ENCODE measurements at places on chromosomes 16 and 17.

- no peak for DNase-seq
These were observed at the start of gene ABHD15 for GRCh38 chr17:29566473-29567303. Gene ABHD15, minus strand, starts transcription at chr17:29567037. Its CDS starts 71 bp downstream, at chr17:29566966.

DNA sequence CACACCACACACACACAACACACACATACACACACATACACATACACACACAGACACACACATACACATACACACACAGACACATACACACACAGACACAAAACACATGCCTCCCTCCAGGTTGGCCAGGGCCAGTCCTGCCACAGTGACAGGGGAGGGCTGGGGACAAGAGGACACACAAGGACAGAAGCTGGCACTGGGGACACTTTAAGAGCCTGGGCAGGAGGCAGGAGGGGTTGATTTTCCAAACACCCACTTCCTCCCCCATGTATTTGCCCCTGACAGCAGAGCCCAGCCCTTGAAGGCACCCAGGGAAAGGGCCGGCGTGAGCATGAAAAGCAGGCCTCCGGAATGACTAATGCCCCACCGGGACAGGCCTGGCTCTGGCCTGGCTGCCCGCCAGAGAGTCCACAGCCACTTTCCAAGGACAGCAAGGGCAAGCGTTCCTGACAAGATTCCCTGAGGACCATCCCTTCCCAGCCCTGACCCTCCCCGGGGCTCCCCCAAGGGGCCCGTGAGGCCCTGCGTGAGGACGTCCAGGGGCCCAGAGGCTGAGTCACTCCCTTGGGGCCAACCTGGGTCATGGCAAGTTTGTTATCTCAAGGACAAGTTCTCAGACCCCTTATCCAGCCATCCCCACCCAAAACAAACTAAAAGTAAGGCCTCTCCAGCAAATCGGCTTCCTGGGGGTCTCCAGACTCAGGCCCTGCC, 235.6 kb downstream of the ZNF423 start:
- DNase-seq, result no peak

GRCh38 chr17:56310782-56311181, 157.5 kb downstream of the ANKFN1 start:
- DNase-seq, result no peak

- DNase-seq, result no peak
These were observed 39.9 kb upstream of the INTS2 start for GRCh38 chr17:61967729-61968128.

GRCh38 chr17:20934288-20934687, 108.5 kb downstream of the USP22 start:
- no peak for DNase-seq

- DNase-seq, result no peak
These were observed 3.7 kb downstream of the C16orf78 start for GRCh38 chr16:49377196-49377755.

DNA sequence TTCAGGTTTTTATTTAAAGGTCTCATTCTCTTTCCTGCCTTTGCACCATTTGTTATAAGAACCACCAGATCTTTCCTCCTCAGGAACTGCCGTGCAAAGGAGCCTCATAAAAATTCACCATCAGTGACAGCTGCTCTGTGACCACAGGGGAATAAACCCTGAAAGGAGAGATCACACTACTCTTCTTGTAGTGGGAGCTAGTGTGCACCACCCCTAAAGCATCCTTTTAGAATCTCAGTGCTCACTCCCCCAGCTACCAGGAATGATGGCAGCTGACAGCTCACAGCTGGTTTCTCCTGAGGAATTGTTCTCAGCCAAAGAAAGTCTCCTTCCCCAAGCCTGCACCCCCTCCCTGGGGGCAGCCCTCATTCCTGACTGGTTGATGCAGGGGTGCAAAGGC, 18.7 kb downstream of the VAT1L start:
- no peak for DNase-seq

DNA sequence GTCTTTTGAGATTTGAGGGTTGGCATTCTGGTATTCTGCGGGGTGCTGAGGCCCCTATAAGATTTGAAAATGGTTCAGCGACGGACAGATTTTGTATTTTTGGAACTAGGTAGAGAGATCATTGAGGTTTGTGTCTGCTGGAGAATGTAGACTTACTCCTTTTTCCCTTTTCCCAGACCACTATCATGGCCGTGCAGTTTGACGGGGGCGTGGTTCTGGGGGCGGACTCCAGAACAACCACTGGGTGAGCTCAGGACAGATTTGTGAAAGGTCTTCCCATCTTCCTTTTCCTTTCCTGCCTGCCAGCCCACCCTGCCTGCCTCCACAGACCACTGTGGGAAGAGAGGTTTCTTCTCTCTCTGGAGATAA, 572 bp downstream of the PSMB6 start:
- no peak for DNase-seq

GRCh38 chr17:80219013-80219762, 945 bp downstream of the SGSH start:
- peak; percentile 91 for DNase-seq

DNA sequence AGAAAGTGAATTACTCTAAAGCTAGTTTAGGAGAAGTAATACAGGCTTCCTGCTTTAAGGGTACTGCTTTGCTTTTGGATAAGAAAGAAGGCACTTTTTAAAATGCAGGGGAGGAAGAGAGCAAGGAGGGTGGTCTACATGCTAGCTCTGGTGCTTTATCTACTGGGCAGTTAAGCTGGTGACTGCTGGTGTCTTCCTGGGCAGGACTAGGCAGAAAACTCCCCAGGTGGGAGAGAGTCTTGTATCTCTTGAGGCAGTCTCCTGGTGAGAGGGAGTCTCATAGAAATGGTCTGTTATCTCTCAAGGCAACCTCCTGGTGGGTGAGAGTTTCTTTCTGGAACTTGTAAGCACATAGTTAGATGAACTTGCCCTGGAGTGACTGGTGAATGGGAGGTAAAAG, 953.9 kb upstream of the GOT2 start:
- no peak for DNase-seq

- no peak for DNase-seq
These were observed 31.5 kb downstream of the HAPSTR1 start for GRCh38 chr16:9122969-9123368.

DNA sequence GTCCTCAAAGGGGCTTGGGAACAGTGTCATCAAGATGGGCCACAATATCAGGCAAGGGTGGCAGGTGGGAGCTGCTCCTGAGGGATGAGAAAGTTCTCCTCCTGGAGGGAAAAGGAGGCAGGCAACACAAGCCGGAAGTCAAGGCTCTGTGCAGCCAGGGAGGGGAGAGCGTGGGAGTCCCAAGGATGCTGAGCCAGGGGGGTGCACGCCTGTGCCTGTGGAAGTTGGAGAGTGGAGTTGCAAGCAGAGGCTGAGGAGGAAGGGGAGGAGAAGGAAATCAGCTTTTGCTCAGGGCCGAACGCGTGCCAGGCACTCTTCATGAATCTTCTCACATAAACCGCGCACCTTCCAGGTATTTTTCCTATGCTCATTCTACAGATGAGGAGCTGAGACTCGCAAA, 7.4 kb upstream of the SLC13A2 start:
- no peak for DNase-seq

- peak; percentile 86 for DNase-seq
These were observed at the start of gene GOSR2 for GRCh38 chr17:46922804-46923635. Gene GOSR2, plus strand, starts transcription at chr17:46923160. Its CDS starts 33 bp downstream, at chr17:46923193.

DNA sequence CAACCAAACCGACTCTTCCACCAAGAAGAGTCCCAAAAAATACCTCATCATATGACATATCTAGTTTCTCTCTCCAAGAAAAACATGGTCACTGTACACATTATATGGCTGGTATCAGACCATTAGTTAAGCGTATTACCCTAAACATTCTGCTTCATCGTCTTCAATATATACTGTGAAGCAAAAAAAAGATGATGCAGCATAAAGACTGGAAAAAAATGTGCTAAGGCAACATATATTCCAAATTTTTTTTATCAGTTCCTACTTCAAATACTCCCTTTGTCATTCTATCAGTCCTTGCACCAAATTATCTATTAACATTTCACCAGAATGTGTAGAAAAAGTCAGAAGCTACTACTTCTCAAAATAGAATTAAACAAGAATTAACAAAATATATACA, 42.9 kb downstream of the STX8 start:
- no peak for DNase-seq

DNA sequence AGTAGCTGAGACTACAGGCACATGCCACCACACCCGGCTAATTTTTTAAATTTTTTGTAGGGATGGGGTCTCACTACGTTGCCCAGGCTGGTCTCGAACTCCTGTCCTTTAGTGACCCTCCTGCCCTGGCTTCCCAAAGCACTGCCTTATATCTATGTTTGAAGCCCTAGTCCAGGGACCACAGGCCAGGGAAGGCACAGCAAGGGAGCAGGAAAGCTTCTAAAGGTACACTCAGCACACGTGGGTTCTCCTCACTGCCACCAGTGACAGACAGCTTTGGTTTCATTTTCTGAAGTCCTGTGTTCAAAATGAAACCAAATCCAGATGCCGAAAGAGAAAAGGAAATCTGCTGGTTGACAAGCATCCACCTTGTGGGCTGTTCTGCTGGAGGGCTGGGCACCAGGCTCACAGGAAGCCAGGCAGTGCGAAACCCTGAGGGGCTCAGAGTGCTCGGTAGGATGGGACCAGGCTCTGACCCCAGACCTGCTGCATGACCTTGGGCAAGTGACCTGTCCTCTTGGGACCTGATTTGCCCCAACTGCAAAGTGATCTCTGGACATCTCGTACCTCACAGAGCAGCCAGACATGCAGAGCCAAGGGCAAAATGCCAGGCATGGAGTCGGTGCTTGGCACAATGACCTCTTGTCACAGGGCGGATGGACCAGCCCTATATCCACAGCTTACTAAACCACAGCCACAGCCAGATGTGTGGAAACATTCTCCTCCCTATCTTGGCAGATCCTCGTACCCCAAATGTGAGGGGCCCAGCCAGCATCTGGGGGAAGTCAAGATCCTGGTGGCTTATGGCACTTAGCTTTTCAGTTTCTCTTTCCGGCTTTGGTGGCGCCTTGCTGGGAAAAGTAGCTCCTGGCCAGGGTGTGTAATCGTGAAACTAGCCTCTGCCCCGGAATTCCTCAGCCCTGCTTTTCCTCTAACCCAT, 2.8 kb upstream of the SOCS1 start:
- no peak for DNase-seq

Data from activated CD4-positive, CD25-positive, alpha-beta regulatory T cell (primary cell).